ENCODE measurements at places on chromosomes 1 and 21. TPM values are rescaled to one million over a fixed set of nuclear protein-coding genes. Genes with fewer than 3 reads are reported as not detected.

- no peak for DNase-seq
Observed at GRCh38 chr1:113415310-113416070, 25.2 kb downstream of the MAGI3 start.

The CCDC181 gene
- total RNA-seq = not detected

The UBE4B gene
- 114 TPM for total RNA-seq

The BARHL2 gene
- not detected for total RNA-seq

DNA sequence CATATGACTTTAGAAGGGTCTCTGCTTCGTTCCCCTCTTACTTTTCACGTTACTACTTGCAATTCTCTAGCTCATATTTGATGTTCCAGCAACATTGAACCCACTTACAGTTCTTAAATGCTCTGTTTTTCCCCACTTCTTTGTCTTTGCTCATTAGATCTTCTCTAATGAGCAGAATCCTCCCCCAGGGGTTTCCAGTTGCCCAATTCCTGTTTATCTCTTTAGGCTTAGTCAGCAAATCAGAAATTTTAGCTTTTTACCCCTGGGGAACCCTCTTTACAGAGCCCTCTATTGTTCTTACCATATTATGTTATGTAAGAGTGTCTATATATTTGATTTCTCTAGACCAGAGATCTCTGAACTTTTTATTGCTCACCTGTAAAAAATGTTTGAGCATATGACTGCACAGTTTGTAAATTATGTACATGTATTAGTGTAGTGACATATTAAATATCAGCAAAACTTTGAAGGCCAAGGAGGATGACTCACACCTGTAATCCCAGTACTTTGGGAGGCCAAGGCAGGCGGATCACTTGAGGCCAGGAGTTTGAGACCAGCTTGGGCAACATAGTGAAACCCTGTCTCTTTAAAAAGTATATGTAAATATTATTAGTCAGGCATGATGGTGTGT, 71.4 kb downstream of the FNBP1L start:
- no peak for DNase-seq
